ENCODE measurements at places on chromosomes 7 and 10.

- no peak for DNase-seq
Measured at GRCh38 chr10:119705434-119705831, 20.4 kb upstream of the INPP5F start.

- DNase-seq, result no peak
Measured at GRCh38 chr10:103276896-103277712, at the start of gene INA. Gene INA, plus strand, starts transcription at chr10:103277138. Its CDS starts 74 bp downstream, at chr10:103277212.

DNA sequence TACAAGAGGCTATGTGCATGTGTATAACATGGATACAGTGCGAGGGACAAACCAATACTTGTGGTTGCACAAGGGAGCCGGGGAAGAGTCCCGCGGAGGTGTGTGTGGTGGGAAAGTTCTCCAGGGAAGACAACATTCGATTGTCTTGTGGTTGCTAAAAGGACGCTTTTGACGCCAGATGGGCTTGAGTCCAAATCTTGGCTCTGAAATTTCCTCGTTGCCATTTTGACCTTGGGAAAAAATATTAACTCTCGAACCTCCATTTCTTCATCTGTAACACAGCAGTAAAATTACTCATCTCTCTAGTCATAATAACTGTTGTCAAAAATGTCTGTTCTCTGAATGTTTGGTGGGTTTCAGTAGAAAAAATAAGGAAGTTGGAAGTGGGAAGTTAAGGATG lies 16.5 kb downstream of the PLXDC2 start:
- DNase-seq, result no peak

DNA sequence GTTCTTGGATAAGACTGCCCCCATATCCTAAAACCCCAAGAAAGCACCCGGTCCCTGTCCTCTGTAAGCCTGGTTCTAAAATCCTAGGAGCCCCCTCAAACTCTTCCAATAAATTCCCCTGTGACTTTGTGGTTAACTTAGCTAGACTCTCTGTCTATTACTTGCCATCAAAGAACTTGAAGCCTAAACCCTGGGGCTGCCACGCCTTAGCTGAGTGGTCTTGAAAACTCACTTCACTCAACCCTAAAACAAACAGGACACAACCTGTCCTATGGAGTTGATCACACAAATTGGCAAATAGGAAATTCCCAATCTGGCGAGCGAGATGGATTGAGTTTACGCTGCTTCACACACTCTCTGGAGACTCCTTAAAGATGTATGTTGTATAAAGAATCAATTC lies 191.4 kb upstream of the SVIL start:
- DNase-seq, result no peak

GRCh38 chr7:109131141-109131540 lies 561.5 kb downstream of the DNAJB9 start:
- no peak for DNase-seq

DNA sequence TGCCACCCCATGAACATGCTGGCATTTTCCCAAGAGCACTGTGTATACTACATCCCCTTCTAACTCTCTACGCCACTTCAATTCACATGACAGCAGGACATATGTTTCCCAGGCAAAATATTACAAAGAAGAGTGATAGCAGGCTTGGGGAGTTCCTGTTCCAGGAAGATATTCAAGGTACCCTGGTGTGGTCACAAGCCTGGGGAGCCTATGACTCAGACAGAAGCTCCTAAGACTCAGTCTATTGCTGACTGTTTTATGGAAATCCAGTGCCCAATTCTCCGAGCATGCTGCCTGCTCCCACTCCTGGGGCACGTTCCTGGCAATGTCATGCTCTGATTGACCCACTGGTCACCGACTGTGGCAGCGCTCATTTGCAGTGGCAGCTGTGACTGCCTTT lies 23.5 kb upstream of the ABLIM1 start:
- DNase-seq, result no peak

GRCh38 chr7:151447312-151447711 lies 7.4 kb upstream of the CRYGN start:
- no peak for DNase-seq

DNA sequence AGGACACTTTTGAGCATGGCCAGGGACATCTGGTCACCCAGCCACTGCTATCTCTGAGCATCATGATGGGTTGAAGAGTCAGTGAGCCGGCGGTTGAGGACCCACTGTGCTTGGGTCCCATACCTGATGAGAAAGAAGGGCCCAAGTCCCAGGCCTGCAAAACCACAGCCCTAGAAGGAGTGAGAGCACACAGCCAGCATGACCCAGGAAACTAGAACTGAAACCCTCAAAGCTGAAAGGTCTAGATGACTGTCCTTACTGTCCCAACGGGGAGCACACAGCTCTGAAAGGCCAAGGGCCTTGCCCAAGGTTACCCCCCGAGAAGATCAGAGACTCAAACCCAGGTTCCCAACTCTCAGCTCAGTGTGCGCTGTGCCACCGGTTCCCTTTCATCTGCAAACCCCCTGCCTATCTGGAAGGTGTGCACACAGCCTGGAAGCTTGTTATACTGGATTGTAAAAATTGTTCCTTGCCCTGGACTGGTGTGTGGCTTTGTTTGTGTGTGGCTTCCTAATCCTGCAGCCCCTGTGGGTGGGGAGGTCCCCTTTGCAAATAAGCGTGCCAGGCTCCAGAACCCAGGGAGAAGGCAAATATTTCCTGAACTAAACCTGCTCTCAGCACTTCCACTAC lies 22.6 kb upstream of the PSAP start:
- DNase-seq, result no peak

GRCh38 chr10:112307358-112308124 lies 24.3 kb downstream of the TECTB start:
- DNase-seq, result no peak

DNA sequence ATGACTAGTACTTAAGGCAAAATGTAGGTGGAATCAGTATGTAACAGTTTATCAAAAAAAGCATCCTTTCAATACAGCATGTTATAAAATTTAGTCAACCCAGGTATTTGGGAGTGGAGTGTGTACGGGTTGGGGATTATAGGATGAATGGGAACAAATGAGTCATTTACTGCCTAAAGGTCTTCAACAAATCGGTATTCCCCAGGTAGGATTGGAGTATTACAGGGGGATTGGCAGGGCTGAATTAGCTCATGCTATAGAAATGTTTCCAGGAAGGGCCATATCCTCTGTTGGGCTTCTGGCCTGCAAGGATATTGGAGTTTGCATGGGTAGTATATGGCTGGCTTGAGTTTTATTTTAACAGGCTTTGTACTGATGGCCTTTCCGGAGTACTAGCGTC lies 723.7 kb downstream of the SORCS1 start:
- no peak for DNase-seq

- DNase-seq, result no peak
Measured at GRCh38 chr10:30463944-30464451, 30.0 kb downstream of the MAP3K8 start.

- DNase-seq, result no peak
Measured at GRCh38 chr7:94041529-94041928, 37.4 kb upstream of the BET1 start.

DNA sequence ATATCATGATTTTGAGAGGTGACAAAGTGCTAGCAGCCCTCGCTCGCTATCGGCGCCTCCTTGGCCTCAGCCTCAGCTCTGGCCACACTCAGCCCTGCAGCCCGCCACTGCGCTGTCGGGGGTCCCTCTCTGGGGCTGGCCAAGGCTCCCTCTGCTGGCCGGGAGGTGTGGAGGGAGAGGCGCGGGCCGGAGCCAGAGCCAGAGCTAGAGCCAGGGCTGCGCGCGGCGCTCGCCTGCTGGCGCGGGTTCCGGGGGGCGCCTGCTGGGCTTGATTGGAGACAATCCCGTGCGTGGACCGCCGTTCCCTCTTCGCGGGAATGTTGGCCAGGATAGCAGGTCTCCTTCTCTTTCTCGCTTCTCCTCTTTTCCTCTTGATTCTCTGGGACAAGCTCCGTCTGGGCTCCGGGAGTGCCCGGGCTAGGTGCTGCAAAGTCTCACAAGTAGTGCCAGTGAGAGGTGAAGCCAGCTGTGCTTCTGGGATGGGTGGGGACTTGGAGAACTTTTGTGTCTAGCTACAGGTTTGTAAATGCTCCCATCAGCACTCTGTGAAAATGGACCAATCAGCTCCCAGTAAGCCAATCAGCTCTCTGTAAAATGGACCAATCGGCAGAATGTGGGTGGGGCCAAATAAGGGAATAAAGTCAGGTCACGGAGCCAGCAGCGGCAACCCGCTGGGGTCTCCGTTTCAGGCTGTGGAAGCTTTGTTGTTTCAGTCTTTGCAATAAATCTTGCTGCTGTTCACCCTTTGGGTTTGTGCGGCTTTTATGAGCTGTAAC lies 43.4 kb upstream of the ELMO1 start:
- no peak for DNase-seq
